ENCODE measurements at places on chromosomes 1 and 21.

- DNase-seq = no peak
Observed at GRCh38 chr1:59601041-59601441, 213.7 kb upstream of the HOOK1 start.

GRCh38 chr1:6646499-6647148 is 22.0 kb downstream of the THAP3 start:
- peak; percentile 20 for DNase-seq

- peak; percentile 43 for DNase-seq
Observed at GRCh38 chr1:27136998-27137542, 17.9 kb downstream of the SLC9A1 start.

DNA sequence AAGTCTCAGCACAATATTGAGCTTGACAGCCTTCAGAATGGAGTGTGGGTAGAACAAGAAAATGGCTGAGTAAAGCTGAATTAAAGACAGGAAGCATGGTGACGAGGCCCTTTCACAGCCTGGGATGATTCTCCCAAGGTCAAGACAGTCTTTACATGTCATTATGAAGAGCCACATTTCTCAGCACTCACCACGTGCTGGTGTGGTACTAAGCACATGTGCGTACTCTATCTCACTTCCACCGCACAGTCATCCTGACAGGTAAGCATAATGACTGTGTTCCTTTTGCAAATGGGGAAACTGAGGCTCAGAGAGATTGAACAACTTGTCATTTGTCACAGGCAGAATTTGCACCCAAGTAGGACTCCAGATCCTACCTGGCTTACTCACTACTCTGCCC is 92.8 kb upstream of the COA6 start:
- no peak for DNase-seq
